ENCODE measurements at places on chromosomes 3 and 15.

GRCh38 chr3:31250116-31250777 is 282.5 kb upstream of the STT3B start:
- no peak for DNase-seq

DNA sequence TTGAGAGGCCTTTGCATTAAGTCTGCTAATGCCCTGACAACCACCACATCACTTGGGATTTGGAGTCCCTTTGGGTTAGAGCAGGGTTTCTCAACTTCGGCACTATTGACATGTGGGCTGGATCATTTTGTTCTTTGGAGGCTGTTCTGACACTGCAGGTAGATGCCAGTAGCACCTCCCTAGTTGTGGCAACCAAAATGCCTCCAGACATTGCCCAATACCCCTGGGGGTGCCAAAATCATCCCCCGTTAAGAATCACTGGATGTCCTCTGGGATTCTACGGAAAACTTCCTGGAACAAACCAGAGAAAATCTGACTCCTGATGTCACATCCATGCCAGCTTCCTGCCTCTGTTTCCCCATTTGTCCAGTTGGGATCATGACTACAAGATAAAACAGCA is 37.2 kb upstream of the BLM start:
- no peak for DNase-seq

GRCh38 chr3:184523825-184524615 is 37.6 kb upstream of the EPHB3 start:
- no peak for DNase-seq

DNA sequence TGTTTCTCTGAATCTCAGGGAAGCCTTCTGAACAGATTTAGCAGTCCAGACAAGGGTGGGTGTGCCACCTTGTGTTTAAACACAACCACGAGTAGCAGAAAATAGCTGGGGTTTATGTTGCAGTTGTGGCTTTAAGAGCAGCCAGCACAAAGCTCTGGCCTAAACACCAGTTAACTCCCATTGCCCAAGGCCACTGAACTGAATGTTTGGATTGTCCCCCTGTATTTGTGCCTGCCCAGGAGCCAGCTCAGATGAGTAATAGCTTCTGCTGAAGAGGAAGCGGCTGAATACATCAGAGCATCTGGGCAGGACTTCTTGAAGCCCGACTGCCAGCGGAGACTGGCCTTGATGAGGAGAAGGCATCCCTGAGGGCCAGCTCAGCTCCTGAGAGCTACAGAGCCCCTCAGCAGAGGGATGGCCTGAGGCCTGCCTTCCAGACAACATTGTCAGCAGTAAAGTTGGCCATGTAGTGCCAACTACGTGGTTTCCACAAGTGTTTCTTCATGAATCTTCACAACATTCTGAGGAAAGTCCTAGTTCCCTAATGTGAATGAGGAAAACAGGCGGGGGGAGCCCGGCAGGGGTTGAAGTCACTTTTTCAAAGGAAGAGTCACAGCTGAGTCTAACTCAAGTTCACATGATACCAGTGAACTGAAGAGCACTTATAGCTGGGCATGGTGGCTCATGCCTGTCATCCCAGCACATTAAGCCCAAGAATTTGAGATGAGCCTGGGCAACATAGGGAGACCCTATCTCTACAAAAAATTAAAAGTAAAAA is 65.8 kb upstream of the ZBTB38 start:
- DNase-seq = no peak

- no peak for DNase-seq
Measured at GRCh38 chr3:96449803-96450202, 364.6 kb upstream of the EPHA6 start.

GRCh38 chr3:139127101-139127500 is 82.4 kb upstream of the PRR23C start:
- no peak for DNase-seq

- no peak for DNase-seq
Measured at GRCh38 chr15:42073418-42073817, 20.9 kb downstream of the PLA2G4D start.

GRCh38 chr3:3907023-3907422 is 107.8 kb downstream of the LRRN1 start:
- DNase-seq = no peak

DNA sequence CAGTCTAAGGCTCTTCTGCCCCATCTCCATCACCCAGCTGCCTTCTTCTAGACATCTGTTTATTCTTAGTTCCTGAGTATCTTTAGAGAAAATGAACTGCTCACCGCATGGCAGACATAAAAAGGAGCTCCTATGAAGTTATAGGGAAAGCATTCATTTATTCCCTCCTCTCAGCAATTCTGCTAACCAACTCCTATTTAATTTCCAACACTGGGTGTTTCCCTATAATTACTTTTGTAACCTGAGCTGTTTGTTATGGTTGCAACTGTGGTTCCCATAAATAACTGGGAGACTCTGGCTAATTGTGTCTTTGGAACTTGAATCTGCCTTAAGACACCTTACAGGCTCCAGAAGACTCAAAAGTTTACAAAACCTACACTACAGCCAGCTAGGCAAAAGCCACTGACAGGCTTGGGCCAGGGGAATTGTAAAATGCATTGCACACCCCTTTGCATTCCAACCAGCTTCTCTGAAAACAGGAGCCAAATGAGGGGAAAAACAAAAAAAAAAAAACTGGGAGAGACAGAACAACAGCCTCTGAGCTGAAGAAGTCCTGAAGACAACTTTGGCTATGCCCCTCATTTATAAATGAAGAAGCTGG is 231.5 kb upstream of the FEZF2 start:
- no peak for DNase-seq

DNA sequence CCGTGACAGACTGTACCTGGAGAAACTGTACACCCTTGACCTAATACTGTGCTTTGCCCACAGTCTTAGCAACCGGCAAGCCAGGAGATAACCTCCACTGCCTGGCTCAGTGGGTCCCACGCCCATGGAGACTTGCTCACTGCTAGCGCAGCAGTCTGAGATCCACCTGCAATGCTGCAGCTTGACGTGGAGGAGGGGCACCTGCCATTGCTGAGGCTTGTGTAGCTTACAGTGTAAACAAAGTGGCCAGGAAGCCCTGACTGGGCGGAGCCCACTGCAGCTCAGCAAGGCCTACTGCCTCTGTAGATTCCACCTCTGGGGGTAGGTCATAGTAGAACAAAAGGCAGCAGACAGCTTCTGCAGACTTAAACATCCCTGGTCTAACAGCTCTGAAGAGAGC is 189.3 kb downstream of the EDEM1 start:
- no peak for DNase-seq

GRCh38 chr15:79990280-79990996 is 19.4 kb upstream of the BCL2A1 start:
- DNase-seq = no peak

DNA sequence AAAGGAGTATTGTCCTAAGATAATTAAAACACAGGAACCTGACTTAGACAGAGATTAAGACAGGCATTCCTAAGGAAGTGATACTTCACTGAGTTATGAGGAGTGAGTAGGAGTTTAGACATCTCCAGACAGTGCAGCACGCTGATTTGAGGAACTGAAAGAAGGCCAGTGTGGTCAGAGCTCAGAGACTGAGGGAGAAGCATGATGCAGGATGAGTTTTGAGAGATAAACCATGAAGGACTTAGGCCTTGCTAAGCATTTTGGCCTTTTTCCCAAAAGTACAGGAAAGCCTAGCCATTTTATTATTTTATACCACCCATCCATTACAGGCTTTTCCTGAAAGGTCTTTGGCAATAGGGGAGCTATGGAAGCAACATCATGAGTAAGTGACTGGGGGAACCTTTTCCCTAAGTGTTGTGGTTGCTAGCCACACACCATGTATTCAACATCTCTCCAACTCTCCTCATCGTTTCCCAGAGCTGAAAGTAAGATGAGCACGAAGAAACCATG is 375.6 kb upstream of the TPRG1 start:
- DNase-seq = no peak

GRCh38 chr3:20324664-20325478 is 138.9 kb upstream of the SGO1 start:
- DNase-seq = no peak

DNA sequence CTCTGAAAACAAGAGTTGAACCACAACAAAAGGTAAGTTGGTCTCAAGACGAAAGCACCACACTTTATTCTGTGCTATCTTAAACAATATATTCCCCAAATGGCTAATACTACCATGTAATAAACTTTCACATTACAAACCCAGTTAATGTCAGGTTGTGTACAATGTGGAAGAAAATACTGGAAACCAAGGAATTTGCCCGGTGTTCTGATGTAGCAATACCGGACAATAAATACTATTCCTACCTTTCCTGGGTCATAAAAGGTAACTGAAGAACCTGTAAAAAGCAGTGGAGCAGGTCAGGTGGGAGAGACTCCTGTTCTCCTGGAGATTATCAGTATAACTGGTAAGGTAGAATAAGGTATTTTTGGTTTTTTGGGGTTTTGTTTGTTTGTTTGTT is 3.9 kb downstream of the CFAP44 start:
- no peak for DNase-seq

DNA sequence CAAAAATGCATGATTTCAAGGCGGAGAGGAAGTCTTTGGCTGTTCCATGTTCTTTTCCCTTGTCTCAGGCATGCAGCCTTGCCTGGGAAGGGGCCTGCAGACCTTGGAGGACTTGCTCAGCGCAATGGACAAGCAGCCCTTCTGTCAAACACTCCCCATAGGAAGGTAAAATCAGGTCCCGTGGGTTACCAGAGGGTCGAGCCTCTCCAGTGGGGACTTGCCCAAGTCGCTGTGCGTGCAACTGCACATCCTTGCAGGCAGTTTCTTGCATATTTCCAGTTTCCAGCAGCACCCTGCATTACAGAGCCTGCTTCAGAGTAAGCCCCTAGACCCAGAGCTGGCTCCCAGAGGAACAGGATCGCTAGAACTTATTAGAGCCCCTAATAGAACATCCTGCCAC is 75.5 kb upstream of the KLF13 start:
- no peak for DNase-seq

- DNase-seq = no peak
Measured at GRCh38 chr3:47540281-47540680, 26.8 kb upstream of the ELP6 start.

DNA sequence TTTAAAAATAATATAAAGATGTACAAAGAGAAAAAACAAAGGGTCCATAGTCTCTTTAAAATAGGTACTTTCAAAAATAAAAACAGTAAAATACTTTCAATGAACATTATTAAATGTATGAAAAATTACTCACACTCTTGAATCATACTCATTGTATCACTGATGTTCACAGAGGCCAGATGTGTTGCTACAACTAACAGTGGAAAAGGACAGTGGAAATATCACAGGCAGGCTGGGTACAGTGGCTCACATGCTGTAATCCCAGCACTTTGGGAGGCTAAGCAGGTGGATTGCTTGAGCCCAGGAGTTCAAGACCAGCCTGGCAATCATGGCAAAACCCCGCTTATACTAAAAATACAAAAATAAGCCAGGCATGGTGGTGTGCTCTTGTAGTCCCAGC is 26.8 kb downstream of the NPHP3 start:
- DNase-seq = no peak

DNA sequence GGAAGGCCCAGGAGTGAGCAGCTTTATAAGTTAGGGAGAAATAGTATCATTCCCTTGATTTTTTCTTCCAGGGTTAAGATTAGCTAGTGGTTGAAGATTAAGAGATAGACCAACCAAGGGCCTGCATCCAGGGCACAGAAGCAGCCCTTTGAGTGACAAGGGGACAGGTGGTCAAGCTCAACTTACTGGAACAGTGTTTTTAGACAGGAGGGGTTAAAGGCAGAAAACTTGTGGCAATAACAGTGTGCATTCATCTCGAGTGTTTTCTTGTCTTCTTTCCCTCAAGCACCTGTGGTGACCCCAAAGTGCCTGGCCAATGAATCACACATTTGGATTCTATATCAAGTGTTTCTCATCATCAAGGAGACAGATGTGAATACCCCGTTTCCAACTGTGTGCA is 267.5 kb downstream of the PDCD6IP start:
- DNase-seq = no peak

All from CD4-positive, alpha-beta T cell treated with Interleukin-15 for 4 hours (primary cell).